ENCODE measurements at places on chromosomes 12 and 14.

DNA sequence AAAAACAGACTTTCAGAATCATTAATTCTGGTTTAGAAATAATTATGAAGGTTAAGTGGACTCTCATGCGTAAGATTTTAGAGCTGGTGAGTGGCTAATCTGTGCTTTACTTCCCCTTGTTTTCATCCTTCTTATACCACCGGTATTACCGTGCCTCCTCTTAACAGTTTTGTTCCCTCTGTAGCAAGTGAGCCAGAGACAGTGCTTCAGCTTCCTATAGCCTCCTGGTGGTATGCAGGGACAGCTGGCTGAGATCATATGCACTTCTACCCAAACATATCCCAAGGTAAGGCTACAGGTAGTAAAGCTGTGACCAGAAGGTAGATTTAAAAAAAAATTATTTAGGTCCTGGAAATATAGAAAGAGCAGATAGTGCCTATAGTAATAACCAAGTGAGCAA, 55.2 kb downstream of the PDE3A start:
- no peak for DNase-seq

- DNase-seq: no peak
Observed at GRCh38 chr14:61416591-61416990, 95.2 kb downstream of the PRKCH start.

- no peak for DNase-seq
Observed at GRCh38 chr12:114895827-114896226, 211.9 kb upstream of the TBX3 start.

- no peak for DNase-seq
Observed at GRCh38 chr14:41482861-41483260, 123.8 kb upstream of the LRFN5 start.

- DNase-seq: no peak
Observed at GRCh38 chr14:62939970-62940369, 105.3 kb downstream of the KCNH5 start.

DNA sequence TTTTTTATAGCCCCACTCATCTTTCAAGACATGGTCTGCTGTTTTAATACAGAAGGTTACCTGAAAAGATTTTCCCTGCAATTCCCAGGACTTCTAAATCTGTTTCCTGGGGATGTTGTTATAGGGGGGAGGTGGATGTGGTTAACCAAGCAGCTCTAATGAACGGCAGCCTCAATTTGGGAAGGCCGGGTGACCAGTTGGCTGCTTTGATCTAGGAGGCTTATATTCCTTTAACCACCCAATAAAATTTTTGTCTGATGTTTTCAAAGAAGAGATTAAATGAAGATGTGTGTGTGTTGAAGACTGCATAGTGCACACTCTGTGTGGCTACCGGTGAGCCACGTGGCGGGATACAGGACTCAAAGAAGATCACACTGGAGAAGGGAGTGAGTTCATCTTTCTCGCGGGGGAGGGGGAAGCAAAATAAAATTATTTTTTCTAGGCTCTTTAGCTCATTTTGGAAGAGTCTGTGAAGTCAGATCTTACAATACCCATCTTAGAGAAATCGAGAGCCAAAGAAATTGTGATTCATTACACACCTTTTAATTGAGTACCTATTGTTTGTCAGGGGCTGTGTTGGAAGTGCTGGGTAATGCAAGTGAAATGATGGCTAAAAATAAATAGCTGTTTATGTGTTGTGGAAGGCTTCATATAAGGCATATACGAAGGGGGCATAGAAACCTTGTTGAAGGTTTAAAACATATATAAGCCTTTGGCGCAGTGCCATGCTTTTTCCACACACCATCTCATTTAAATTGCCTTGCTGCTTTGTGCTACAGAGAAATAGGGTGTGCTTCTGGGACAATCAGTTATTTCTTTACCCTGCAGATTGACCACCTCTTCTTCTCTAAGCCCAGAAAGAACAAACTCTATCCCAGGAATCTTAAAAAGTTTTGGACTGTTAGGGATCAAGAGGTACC, 18.5 kb downstream of the ELK3 start:
- no peak for DNase-seq

DNA sequence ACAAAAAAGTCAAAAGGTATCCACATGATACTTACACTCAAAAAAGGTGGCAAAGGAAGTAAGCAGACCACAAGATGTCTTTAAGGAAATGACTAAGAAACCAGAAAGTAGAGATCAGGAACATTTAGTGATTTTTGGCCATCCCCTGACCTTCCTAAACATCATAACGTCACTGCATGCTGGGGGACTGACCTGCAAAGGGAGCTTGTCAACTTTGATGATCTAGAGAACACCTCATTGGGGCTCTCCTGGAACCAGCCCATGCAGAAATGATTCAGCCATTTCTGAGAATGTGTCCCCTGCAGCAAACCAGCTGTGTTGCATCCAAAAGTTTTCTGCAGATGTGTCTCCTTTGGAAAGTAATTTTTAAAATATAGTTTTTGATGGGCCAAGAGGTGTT, 152.2 kb upstream of the RASSF8 start:
- no peak for DNase-seq

DNA sequence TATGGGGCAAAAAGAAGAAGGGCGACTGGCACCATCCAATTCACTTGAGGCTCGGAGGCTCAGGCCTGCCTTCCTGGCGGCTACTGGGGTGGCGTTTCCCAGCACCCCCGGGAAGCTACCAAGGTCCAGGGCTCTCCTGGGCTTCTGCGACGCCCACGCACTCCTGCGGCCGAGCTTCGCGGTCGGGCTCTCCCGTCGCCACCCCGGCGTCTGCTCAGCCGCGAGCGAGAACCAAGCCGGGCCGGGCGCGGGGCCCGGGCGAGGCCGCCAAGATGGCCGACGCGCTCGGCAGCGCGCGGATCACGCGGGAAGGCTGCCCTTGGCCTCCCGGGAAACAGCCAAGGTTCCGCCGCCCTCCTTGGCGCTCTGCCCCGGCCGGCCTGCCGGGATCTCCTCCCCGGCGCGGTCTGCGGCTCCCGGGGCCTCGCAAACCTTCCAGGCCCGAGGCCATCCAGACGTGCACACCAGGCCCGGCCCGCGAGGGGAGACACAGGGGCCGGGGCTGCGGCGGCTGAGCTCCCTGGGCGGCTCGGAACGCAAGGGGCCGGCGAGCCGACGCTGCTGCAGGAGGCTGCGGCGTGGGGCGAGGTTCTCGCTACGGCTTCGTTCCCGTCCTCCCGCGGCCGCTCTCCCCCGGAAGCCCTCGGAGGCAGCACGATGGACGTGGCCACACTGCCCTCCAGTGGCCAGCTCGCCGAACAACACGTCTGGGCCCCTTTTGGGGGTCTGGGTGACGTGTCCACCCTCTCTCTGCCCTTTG, 23.5 kb upstream of the ZFP36L1 start:
- peak; percentile 93 for DNase-seq

GRCh38 chr14:68767248-68767645, 25.6 kb downstream of the ZFP36L1 start:
- no peak for DNase-seq

DNA sequence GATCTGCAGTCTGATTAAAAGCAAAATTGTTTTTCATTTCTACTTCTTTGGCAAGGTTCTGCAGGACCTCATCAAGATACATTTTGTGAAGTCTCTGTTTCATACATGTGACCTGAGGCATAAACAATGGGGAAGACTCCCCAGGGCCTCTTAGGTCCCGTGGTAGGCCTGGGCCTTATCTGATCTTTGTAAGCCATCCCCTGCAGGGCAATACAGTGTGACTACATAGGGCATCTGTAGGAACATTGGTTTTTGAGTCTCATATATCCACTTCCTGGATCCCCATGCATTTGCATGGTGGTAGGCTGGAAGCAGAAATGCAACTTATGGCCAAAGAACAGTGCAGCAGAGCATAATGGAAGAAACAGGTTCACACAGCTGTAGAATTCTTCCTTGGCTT, 6.0 kb downstream of the FAR2 start:
- DNase-seq: no peak

DNA sequence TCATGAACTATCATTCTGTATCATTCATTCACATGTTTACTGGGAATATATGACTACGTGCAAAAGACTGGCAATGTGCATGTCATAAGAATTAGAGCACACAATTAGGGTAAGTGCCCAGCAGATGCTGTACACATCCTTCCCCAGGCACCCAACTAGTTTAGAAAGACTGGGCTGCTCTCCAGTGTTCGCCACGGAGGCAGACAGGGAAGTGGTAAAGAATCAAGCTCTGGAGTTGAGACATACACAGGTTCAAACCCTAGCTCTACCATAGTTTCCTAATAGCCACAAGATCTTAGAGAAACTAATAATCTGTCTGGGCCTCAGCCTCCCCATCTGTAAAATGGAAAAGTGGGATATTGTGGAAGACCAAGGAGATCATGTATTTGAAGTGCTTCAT, 6.8 kb downstream of the TMCC3 start:
- no peak for DNase-seq

DNA sequence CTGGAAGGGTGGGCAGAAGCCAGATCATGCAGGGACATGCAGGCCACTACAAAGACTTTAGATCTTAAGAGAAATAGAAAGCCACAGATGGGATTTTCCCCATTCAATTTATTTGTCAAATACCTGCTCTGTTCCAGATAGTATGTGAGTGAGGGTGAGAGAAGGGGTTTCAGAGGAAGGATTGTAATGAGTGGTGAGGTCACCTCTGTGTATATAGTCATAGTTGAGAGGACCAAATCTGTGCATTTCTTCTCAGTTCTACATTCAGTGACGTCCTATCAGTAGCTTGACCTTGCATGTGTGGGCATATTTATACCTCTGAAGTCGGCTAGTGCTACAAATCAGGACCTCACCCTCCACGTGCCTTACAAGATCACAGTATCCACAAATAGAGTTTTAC, 31.2 kb upstream of the RBM19 start:
- DNase-seq: no peak

GRCh38 chr14:54098536-54098935, 141.9 kb upstream of the BMP4 start:
- DNase-seq: no peak

GRCh38 chr12:49014547-49014946, 4.0 kb downstream of the PRKAG1 start:
- DNase-seq: no peak

DNA sequence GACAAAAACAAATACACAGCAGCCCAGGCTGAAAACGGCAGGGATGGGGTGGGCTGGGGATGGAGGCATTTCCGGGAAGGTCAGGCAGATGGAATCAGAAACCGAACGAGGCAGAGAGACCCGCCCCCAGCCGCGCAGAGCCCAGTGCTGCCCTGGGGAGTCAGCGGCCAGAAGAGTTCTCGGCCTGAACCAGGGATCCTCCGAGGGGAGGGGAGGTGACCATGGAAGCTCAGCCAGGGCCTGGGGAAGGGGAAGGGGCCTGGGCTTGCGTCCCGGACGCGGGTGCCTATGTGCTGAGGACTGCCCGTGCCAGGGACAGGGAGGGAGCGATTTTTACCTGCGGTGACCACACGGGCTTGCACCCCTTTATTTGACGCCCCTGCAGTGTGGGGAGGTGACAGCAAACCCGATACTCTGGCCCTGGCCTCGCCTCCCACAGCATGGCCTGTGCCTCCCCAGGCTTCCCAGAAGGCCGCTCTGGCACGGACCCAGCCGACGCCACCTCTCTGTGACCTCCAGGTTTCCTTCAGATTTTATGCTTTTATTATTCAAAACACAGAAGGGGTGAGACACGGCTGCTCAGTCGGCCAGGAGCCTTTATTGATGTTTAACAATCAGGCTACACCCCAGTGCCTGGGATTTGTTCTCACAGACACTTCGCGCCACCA, 7.7 kb downstream of the LRCOL1 start:
- DNase-seq: peak; percentile 45

- DNase-seq: no peak
Observed at GRCh38 chr12:91892081-91892855, 253.4 kb downstream of the BTG1 start.

DNA sequence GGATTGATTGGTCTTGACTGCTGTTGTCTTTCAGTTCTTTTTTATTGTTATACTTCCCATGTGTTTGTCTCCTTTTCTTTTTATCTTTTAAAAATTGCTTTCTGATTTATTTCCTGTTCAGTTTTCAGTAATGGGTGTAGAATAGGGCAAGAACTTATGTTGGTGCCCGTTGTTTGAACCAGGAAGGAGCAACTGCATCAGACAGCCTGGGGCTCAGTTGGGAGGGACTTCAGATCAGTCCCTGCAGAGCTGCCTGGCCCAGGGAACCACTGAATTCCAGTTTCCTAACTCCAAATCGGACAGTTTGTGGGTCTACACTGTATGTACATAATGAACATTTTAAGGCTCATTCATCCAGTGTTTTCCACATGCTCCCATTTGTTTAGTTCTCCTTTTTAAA, 64.9 kb downstream of the FBXO34 start:
- DNase-seq: no peak

DNA sequence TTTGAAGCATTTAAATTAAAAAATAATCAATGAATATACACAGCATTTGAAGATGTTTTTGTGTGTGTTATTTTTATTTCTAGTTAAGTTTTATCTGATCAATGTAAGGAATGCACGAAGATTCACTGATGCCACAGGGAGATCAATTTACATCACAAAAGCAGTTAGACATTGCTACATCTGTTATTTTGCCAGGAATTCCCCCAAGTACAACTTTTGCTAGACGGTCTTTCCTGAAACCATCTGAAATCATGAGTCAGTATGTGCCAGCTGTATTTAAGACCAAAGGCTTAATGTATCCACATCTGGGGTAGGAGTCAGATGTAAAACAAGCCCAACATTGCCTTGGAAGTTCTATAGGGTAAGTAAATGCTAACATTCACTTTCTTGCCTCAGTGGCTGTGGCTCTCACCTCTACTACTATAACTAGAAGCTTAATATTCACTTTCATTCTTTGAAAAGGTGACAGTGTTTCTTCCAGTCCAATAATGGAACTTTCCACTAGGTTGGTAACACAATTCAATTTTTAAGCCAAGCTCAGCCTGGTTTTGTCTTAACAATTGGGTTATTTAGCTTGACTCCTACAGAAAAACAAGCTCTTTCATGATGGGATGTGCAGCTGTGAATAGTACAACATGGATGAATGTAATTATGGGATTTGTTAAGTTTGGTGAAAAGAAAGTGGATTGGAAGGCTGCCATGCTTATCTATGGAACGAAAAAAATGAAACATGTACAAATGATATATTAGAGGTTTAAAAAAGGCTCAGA, 385.4 kb upstream of the TMEM132C start:
- DNase-seq: no peak

GRCh38 chr12:48764521-48764920, 24.4 kb downstream of the ADCY6 start:
- DNase-seq: no peak

- peak; percentile 68 for DNase-seq
Observed at GRCh38 chr12:62647586-62647985, 181.0 kb downstream of the MON2 start.

DNA sequence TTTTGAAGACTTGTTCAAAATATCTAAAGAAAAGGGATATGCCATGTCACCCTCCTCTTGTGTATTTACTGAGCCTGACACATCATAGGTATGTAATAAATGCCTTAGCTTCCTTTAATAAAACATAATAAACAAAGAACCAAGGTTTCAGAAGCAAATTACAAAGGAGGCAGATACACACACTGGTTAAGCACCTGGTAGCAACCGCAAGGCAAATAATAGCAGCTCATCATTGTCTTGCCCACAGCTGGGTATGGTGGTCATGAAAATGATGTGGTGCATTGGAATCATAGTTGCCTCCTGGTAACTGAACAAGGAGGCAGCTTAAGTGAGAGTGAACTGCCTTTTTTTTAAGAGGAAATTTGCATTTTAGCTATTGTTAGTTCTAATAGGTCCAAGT, 39.0 kb downstream of the PAX9 start:
- no peak for DNase-seq

- DNase-seq: no peak
Observed at GRCh38 chr12:92123780-92124688, 21.6 kb downstream of the BTG1 start.

GRCh38 chr12:570921-571794, 92.1 kb downstream of the NINJ2 start:
- peak; percentile 87 for DNase-seq

GRCh38 chr12:19529951-19530636, 90.8 kb downstream of the AEBP2 start:
- DNase-seq: no peak

GRCh38 chr14:44589180-44589579, 82.1 kb upstream of the FSCB start:
- DNase-seq: no peak
